Common myeloid progenitor, CD34-positive (primary cell): ENCODE measurements at places on chromosomes 13 and 19.

- DNase-seq = peak; percentile 31
Measured at GRCh38 chr19:17323300-17323963, 11.2 kb downstream of the ANO8 start.

DNA sequence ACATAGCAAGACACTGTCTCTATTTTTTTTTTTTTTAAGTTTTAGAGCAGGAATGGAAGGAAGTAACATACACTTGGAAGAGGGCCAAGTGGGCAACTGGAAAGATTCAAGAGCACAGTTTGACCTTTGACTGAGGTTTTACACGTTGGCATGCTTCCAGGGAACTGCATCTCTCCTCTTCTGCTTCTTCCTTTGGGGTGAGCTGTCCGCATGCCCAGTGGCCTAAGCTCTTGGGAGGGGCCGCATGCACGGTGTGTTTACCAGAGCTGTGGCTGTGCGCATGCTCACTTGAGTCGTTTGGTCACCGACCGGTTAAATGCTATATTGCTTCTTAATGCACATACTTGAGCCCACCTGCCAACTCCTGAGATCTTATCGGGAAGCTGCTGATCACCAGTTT is 727.7 kb downstream of the UQCRFS1 start:
- peak; percentile 23 for DNase-seq

- DNase-seq = no peak
Measured at GRCh38 chr13:72823724-72824123, 41.8 kb downstream of the PIBF1 start.

DNA sequence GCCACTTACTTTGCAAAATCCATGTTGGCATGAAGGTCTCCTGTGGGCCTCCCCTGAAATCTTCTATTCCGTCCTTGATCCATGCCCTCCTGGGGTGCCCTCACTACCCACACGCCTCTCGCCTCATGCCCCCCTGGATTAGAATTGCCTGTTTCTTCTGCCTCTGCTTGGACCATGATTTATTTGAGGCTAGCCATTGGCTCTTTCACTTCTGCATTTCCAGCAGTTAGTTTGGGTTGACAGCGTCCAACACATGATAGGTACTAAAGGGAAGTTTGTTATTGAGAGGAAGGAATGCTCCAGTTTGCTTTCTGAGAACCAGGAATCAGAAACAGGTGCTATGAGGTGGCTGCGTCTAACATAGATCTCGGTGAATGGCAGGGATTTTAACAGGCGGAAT is 30.5 kb upstream of the TPTE2 start:
- DNase-seq = no peak

DNA sequence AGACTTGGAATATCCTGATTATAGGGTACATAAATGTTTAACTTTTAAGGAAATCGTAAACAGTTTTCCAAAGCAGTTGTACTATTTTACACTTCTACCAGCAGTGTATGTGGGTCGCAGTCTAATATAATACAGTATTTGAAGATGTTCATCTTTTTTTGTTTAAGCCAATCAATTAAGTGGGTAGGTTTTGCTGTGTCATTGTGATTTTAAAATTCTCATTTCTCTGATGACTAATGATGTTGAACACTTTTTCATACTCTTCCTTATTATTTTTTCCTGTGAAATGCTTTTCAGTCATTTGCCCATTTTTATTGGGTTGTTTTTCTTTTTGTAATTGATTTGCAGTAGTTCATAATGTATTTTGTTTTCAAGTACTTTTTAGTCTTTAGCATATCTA is 2689.7 kb downstream of the PCDH9 start:
- DNase-seq = no peak

- DNase-seq = no peak
Measured at GRCh38 chr19:18814063-18814462, 17.7 kb upstream of the UPF1 start.

- no peak for DNase-seq
Measured at GRCh38 chr19:51337861-51338562, 3.9 kb downstream of the VSIG10L start.

GRCh38 chr13:44383945-44384344 is 10.3 kb downstream of the SERP2 start:
- no peak for DNase-seq

- DNase-seq = no peak
Measured at GRCh38 chr19:16133818-16134217, 9.7 kb upstream of the HSH2D start.

GRCh38 chr19:6239871-6240676 is 39.7 kb downstream of the MLLT1 start:
- no peak for DNase-seq

GRCh38 chr19:11192957-11193939 is 4.1 kb downstream of the KANK2 start:
- DNase-seq = no peak

- DNase-seq = peak; percentile 67
Measured at GRCh38 chr19:1860042-1860775, 3.2 kb downstream of the KLF16 start.

DNA sequence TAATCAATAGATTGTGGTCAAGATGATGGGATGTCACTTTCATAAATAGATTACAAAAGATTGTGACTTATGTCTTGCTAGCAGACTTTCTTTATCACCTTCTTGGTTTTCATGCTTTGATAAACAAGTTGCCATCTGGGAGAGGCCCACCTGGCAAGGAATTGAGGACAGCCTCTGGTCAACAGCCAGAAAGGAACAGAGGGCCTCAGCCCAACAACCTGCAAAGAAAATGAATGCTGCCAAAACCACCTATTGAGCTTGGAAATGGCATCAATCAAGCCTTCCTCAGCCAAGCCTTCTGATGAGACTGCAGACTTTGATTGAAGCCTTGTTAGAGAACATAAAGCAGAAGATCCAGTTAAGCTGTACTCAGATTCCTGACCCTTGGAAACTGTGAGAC is 288.6 kb downstream of the SPRY2 start:
- DNase-seq = no peak

GRCh38 chr13:48123812-48124211 is 28.9 kb upstream of the MED4 start:
- no peak for DNase-seq

- no peak for DNase-seq
Measured at GRCh38 chr13:29159871-29160270, 339.7 kb downstream of the MTUS2 start.

DNA sequence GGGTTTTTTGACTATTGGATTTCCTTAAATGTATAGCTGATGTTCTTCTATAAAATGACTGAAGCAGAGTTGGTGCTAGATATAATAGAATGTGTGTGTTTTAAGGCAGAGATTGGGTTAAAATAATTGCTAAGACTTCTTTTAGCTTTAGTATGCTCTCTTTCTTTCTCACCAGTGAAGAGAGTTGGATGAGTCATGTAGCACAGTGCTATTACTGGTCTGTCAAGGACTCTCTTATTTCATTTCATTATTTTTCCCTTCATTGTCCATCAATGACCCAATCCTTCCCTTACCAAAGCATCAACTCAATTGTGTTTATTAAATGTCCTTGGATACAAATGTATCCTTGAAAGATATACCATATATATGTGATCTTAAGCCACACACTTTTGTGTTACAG is 268.9 kb downstream of the IRS2 start:
- DNase-seq = no peak

GRCh38 chr13:97310809-97311436 is 88.8 kb downstream of the MBNL2 start:
- DNase-seq = no peak

DNA sequence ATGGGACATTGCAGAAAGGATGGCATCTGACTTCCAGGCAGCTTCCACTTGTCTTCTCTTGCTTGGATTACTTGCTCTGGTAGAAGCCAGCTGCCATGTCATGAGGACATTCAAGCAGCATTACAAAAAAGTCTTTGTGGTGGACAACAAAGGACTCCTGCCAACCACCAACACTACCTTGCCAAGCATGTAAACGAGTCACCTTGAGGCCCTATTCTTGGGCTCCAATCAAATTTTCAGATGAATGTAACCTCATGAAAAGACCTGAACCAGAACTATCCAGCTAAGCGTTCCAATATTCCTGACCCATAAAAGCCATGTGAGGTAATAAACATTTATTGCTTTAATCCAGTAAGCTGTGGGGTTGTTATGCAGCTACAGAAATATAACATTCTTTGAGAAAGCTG is 12.5 kb downstream of the PROSER1 start:
- DNase-seq = no peak

DNA sequence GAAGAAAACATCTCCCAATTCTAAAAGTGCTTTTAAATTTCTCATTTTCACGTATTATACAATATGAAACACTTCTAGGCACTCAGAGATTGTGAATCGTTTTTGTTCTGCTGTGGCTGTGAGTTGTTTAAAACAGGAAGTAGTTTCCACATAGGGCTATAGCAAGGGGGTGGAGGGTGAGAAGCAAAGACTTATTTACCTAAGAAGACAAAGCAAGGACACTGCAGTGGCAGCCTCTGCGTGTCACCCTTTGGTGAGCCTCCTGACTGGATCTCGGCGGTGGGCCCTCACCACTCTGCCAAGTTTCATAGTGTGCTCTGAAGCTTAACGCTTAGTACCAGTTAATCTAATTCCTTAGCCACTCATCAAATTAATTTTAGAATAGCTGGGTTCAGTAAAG is 56.8 kb downstream of the TNFSF13B start:
- DNase-seq = peak; percentile 31

- no peak for DNase-seq
Measured at GRCh38 chr13:109971456-109972090, 185.2 kb upstream of the IRS2 start.

DNA sequence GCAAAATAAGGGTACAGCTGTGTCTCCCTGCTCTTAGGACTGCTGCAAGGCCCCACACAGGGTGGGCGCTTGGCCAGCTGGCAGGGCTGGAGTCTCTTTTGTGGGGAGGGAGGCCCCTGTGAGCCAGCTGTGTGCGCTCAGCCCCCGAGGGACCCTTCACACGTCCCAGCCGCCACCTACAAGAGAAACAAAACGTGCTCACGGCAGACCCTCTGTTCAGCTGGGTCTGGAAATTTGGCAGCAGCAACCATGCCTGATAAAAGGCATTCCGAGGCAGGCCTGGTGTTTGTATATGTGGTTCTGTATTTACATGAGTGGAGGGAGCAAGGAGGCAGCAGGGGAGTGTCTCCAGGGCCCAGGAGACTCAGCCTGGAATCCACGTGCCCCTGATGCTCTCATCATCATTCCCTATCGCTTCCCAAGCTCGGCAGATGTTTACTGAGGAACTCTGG is 49.7 kb downstream of the CRTC1 start:
- no peak for DNase-seq

DNA sequence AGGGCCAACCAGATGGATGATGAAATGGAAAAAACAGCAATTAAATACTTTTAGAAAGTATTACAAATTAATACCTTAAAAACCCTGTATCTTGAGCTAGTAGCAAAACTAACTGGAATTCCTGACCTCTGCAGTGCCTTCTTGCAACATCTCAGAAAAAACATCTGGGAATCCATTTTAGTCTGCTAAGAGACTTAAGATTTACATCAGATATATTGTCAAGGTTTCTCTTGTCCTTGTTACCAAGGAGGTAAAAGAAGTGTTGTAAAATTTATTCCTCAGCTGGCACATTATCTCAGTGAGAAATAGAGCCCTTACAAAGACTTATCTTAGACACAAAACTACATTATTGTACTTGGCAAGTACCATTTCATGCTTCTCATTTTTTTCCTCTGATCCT is 18.5 kb downstream of the KCNRG start:
- DNase-seq = no peak

DNA sequence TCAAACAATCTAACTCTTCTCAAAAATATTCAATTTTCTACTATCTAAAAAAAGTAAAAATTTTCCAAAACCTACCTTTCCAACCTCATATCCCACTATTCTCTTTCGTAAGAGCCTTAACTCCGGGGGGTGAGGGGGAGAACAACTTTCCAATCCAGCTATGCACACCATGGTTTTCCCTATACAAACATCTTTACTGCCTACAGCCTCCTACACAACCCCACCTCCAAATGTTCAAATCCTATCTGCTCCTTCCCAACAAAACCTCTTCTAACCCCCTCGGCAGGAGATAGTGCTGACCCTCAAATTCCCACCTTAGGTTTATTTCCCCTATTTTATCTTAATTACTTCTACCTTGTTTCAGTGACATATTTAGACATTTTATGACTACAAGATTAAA is 102.0 kb downstream of the DIAPH3 start:
- DNase-seq = no peak

DNA sequence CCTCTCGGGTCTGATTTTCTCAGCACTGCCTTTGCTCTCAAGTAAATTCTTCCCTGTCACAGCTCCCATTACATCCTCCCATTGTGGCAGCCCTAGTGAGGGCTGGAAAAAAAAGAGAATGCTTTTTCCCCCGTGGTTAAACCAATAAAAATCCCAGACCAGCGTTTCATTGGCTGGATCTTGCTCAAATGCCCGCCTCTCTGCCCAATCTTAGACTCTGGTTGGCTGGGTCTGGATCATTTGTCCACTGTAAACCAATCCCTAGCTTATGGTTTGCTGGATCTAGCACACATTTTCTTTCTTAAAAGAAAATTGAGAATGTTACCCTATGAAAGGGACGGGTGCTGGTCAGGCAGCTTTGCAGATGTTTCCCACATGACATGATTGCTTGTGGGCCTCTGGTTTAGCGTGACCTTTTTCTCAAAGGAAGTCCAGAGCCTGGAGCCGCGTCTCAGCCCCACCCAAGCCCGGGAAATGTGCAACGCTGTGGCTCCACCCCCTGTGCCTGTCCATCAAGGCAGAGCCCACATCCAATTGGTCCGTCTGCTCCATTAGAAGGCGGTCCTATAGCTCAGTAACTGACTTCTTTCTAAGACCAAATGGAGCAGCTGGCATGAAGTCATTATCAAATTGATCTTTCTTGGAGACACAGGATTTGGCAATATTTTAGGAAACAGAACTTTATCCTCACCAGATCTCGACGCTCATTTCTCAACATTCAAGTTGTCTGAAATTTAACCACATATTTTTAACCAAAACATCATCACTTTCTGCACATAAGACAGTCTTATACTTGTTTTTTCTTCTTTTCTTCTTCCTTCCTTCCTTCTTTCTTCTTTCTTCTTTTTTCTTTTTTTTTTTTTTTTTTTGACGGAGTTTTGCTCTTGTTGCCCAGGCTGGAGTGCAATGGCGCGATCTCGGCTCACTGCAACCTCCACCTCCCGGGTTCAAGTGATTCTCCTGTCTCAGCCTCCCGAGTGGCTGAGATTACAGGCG is 2.6 kb upstream of the MCEMP1 start:
- DNase-seq = peak; percentile 73

GRCh38 chr13:46594374-46595078 is 41.6 kb downstream of the LRCH1 start:
- DNase-seq = no peak

DNA sequence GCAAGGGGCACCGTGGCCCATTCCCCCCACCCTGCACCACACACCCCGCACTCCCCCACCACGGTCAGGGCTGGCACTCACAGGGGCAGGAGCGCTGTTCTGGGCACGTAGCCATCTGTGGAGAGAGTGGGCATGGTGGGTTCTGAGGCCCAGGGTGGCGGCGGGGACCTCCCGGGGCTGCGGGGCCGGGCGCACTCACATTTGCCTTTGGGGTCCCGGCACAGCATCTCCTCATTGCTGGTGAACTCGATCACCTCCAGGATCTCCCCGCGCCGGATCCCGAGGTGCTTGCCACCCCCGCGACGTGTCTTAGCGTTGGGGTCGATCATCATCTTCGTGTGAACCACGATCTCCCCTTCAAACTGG is 12.1 kb downstream of the PRAM1 start:
- DNase-seq = no peak

GRCh38 chr19:35212241-35212640 is 16.3 kb downstream of the FAM187B start:
- no peak for DNase-seq

- no peak for DNase-seq
Measured at GRCh38 chr19:19489804-19490204, 25.5 kb downstream of the TSSK6 start.
